ENCODE measurements at places on chromosomes 3 and 15. TPM values are rescaled to one million over a fixed set of nuclear protein-coding genes. Genes with fewer than 3 reads are reported as not detected.

GRCh38 chr3:49593041-49593440, 38.8 kb downstream of the BSN start:
- H3K27ac ChIP-seq, result no peak overlapping the region
- DNase-seq, result no peak
- no peaks in the 10 kb centered on the region for H3K4me1 ChIP-seq
- no peaks in the 10 kb centered on the region for H3K36me3 ChIP-seq

DNA sequence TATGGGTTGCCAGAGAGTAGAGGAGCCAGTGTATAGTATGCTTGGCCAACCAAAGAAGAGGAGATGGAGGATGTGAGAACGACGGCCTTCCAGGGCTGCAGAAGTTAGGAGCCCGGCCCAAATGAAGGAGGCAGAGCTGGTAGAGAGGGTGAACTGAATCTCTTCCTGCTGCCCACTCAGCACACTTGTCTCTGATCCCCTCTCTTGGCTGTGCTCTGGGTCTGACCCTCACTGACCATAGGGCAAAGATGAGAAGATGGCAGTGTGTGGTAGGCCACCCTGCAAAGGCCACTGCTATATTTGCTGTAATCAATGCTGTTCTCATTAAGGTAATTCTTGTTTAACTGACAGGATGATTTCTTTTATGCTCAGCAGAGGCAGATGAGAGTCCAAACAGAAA, 256.0 kb downstream of the OCA2 start:
- H3K27me3 ChIP-seq, result no peaks in the 10 kb centered on the region
- H3K4me3 ChIP-seq, result no peak overlapping the region
- no peak overlapping the region for H3K27ac ChIP-seq
- H3K36me3 ChIP-seq, result no peaks in the 10 kb centered on the region
- DNase-seq, result no peak

DNA sequence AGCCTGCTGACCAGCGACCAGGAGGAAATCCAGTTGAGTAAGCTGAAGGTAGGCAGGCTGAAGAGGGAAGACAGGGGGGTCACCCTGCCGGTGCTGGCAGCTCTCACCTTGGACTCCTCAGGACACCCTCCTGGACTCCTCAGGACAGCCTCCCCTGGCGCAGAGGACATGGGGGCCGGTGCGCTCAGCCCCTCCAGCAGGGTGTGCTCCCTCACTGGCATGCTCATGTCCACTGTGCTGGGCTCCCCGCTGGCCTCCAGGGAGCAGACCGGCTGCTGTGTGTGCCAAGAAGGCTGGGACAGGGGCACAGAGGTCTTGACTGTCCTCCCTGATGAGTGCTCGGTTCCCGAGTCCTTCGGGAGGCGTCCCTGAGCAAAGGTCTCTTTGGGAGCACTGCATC, 183.6 kb downstream of the ATP10A start:
- no peak overlapping the region for H3K4me3 ChIP-seq
- no peaks in the 10 kb centered on the region for H3K27me3 ChIP-seq
- DNase-seq, result no peak
- no peak overlapping the region for H3K27ac ChIP-seq
- peaks cover 52% of the 10 kb centered on the region for H3K36me3 ChIP-seq

GRCh38 chr3:58072052-58072762, 64.0 kb downstream of the FLNB start:
- DNase-seq, result no peak
- peaks cover 23% of the 10 kb centered on the region for H3K4me1 ChIP-seq
- H3K36me3 ChIP-seq, result peaks cover 7% of the 10 kb centered on the region

GRCh38 chr3:98454929-98455328, 8.1 kb upstream of the OR5K1 start:
- no peak for DNase-seq
- H3K36me3 ChIP-seq, result no peaks in the 10 kb centered on the region
- H3K27me3 ChIP-seq, result peaks cover 27% of the 10 kb centered on the region
- H3K4me1 ChIP-seq, result peaks cover 1% of the 10 kb centered on the region

DNA sequence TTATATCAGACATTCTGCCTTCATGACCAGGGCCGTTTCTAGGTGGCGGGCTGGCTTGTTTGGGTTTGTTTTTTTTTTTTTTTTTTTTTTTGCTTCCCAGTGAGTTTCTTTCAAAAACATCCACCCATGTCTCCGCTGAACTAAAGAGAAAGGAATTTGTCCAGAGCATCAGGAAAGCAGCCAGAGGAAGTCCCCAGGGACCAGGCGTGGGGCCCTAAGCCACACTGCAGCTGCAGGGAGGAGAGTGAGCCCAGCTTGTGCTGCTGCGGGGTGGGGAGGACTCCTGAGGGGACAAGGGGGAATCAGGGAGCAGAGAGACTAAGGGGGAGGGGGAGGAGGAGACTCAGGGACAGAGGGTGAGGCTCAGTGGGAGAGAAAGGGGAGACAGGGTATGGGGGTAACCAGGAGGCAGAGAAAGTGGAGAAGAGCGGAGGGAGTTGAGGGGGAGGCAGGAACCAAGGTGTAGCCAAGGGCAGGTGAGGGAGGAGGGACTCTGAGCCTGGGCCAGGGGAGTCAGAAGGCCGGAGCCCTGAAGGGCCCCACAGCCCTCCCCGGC, 49.5 kb downstream of the CYP11A1 start:
- H3K36me3 ChIP-seq, result no peaks in the 10 kb centered on the region
- H3K4me3 ChIP-seq, result no peak overlapping the region
- no peak for DNase-seq
- H3K4me1 ChIP-seq, result peaks cover 46% of the 10 kb centered on the region

- peaks cover 2% of the 10 kb centered on the region for H3K27me3 ChIP-seq
- H3K27ac ChIP-seq, result no peak overlapping the region
- peaks cover 2% of the 10 kb centered on the region for H3K36me3 ChIP-seq
- no peak for DNase-seq
These were observed 35.8 kb upstream of the CHST2 start for GRCh38 chr3:143083781-143084180.

DNA sequence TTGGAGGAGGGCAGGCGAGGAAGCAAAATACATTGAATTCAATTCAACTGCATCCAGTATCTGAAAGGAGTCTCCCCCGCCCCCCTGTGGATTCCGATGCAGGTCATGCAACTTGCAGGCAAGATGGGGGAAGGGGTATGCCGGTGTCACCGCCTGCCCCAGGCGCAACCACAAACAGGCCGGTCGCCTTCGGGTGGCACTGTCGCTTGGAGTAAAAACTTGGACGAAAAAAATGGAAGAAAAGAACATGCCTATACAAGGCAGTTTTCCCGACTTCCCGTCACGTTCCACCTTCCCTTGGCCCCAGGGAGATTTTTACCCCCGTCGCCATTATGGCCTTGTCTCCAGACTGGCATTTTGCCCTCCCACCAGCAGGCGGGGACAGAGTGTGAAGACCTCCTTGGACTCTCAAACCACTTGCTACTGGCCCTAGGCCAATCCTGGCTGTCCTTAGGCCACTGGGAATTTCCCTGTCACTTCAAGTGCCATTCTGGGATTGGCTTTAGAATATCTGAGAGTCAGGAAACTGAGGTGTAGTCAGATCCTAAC, 1.6 kb upstream of the NTRK3 start:
- no peaks in the 10 kb centered on the region for H3K36me3 ChIP-seq
- no peak overlapping the region for H3K27ac ChIP-seq
- H3K4me1 ChIP-seq, result peaks cover 17% of the 10 kb centered on the region
- peaks cover 70% of the 10 kb centered on the region for H3K27me3 ChIP-seq
- H3K4me3 ChIP-seq, result no peak overlapping the region

GRCh38 chr15:100842756-100843730, 36.6 kb upstream of the ALDH1A3 start:
- H3K27me3 ChIP-seq, result peaks cover 16% of the 10 kb centered on the region
- DNase-seq, result no peak
- no peaks in the 10 kb centered on the region for H3K36me3 ChIP-seq
- no peak overlapping the region for H3K27ac ChIP-seq
- H3K4me1 ChIP-seq, result no peaks in the 10 kb centered on the region

GRCh38 chr3:127049393-127049792, 66.5 kb downstream of the PLXNA1 start:
- H3K4me1 ChIP-seq, result no peaks in the 10 kb centered on the region
- no peak overlapping the region for H3K4me3 ChIP-seq
- DNase-seq, result no peak
- H3K36me3 ChIP-seq, result no peaks in the 10 kb centered on the region
- no peak overlapping the region for H3K27ac ChIP-seq

DNA sequence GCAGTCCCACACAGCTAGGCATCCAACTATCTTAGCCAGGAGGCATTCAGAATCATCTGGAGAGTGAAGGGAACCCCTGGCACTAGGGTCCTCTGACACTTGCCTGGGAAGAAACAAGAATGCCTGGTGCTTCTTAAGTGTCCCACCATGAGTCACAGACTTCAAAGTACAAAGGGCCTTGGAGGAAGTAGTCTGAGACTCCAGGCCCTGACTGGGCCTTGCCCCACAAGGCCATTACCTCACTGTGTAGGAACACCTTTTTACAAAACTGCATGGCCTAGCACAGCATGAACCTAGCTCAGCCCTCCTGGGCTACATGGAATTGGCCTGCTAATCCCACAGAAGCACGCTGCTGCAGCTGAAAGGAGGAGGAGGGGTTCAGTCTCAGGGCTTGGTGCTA, 104.5 kb upstream of the SLCO2A1 start:
- no peaks in the 10 kb centered on the region for H3K4me1 ChIP-seq
- H3K36me3 ChIP-seq, result no peaks in the 10 kb centered on the region
- no peaks in the 10 kb centered on the region for H3K27me3 ChIP-seq
- no peak for DNase-seq

DNA sequence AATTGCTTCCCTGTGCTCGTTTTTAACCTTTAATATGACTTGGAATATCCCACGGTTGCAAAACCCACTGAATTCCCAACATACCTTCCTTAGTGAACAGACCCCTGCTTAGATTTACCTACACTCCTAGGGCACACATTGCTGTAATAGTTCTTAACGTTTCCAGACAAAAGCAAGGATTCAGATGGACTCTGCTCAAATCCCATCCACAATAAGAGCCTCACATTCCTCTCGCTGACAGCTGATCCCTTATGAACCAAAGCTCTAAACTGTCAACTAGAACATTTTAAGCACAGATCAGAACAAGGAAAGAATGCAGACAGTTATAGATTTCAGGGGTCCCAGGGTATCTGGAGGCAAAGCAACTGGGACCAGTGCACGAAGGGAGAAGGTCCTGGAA, 248.3 kb upstream of the ICE2 start:
- peaks cover 8% of the 10 kb centered on the region for H3K27me3 ChIP-seq
- H3K4me1 ChIP-seq, result peaks cover 18% of the 10 kb centered on the region
- H3K4me3 ChIP-seq, result no peak overlapping the region
- no peak for DNase-seq
- no peak overlapping the region for H3K27ac ChIP-seq
- H3K36me3 ChIP-seq, result no peaks in the 10 kb centered on the region

- H3K36me3 ChIP-seq, result peaks cover 7% of the 10 kb centered on the region
- peaks cover 24% of the 10 kb centered on the region for H3K4me1 ChIP-seq
- no peak for DNase-seq
- H3K4me3 ChIP-seq, result no peak overlapping the region
These were observed 2.3 kb upstream of the CDIN1 start for GRCh38 chr15:36577082-36577481.

GRCh38 chr15:89003865-89004725, 84.2 kb upstream of the ABHD2 start:
- H3K4me3 ChIP-seq, result no peak overlapping the region
- no peaks in the 10 kb centered on the region for H3K36me3 ChIP-seq
- peaks cover 2% of the 10 kb centered on the region for H3K4me1 ChIP-seq
- H3K27me3 ChIP-seq, result peaks cover 7% of the 10 kb centered on the region
- DNase-seq, result no peak

DNA sequence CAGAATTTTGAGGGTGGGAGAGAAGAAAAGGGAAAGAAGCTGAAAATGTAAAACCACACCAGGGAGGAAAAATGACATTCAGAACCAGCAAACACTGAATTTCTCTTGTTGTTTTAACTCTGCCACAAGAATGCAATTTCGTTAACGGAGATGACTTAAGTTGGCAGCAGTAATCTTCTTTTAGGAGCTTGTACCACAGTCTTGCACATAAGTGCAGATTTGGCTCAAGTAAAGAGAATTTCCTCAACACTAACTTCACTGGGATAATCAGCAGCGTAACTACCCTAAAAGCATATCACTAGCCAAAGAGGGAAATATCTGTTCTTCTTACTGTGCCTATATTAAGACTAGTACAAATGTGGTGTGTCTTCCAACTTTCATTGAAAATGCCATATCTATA, 15.5 kb downstream of the GREM1 start:
- H3K4me1 ChIP-seq, result no peaks in the 10 kb centered on the region
- no peak for DNase-seq
- no peak overlapping the region for H3K4me3 ChIP-seq
- H3K36me3 ChIP-seq, result no peaks in the 10 kb centered on the region
- no peak overlapping the region for H3K27ac ChIP-seq

DNA sequence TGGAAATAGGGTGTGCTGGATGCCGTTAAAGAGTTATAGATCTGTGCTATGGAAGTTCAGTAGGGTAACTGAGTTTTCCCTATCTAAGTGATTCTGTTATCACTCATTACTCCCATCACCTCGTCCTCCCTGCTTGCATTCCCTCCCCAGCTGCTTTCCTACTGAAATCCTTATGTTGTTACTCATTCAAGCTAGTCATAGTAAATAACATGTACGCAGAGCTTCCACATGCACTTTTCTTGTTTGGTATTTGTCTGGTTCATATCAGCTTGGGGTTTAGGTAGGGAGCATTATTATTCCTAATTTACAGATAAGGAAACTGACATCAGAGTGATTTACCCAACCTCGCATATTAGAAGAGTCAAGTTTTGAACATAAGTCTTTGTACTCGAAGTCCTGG, 135.1 kb downstream of the HCN4 start:
- peaks cover 2% of the 10 kb centered on the region for H3K4me1 ChIP-seq
- H3K27me3 ChIP-seq, result peaks cover 7% of the 10 kb centered on the region
- peaks cover 2% of the 10 kb centered on the region for H3K36me3 ChIP-seq
- no peak overlapping the region for H3K4me3 ChIP-seq

GRCh38 chr15:99450896-99451358, 114.9 kb upstream of the MEF2A start:
- no peaks in the 10 kb centered on the region for H3K36me3 ChIP-seq
- H3K27me3 ChIP-seq, result peaks cover 2% of the 10 kb centered on the region
- H3K4me1 ChIP-seq, result peaks cover 51% of the 10 kb centered on the region
- DNase-seq, result peak; percentile 53
- peak overlapping the region; percentile 81 for H3K27ac ChIP-seq

DNA sequence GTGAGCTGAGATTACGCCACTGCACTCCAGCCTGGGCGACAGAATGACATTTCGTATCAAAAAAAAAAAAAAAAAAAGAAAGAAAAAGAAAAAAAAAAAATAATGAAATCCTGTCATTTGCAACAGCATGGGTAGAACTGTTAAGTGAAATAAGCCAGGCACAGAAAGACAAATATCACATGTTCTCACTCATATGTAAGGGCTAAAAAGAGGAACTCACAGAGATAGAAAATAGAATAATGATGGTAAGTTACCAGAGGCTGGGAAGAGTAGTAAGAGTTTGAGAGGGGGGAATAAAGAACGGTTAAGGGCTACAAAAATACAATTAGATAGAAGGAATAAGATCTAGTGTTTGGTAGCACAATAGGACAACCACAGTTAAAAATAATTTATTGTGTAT, 19.7 kb downstream of the DENND6A start:
- H3K27ac ChIP-seq, result no peak overlapping the region
- no peak overlapping the region for H3K4me3 ChIP-seq
- H3K36me3 ChIP-seq, result peaks cover 44% of the 10 kb centered on the region
- no peaks in the 10 kb centered on the region for H3K27me3 ChIP-seq
- peaks cover 31% of the 10 kb centered on the region for H3K4me1 ChIP-seq

GRCh38 chr15:31256378-31257265, 70.0 kb upstream of the KLF13 start:
- peaks cover 63% of the 10 kb centered on the region for H3K4me1 ChIP-seq
- H3K27ac ChIP-seq, result peak overlapping the region; percentile 68
- H3K4me3 ChIP-seq, result no peak overlapping the region

CYP1A2 gene
- total RNA-seq, result not detected

TMOD3 gene
- 66.1 TPM for total RNA-seq

TERB2 gene
- not detected for total RNA-seq

RFX7 gene
- total RNA-seq, result 33.8 TPM

GHSR gene
- total RNA-seq, result not detected

TTC23 gene
- total RNA-seq, result 3.1 TPM

FANCD2OS gene
- not detected for total RNA-seq

CHAC1 gene
- 6.7 TPM for total RNA-seq

MOBP gene
- not detected for total RNA-seq

Measured in activated CD4-positive, alpha-beta T cell treated with anti-CD3 and anti-CD28 coated beads, Interleukin-2, amount 10 ng/mL, durations not matched to agents 7 days and 5 days (primary cell).